ENCODE measurements at places on chromosomes 5 and 9. TPM values are rescaled to one million over a fixed set of nuclear protein-coding genes. Genes with fewer than 3 reads are reported as not detected.

The IFNA2 gene
- not detected for total RNA-seq

The ANKRD18A gene
- total RNA-seq, result not detected

The CDX1 gene
- 0.33 TPM for total RNA-seq

The PROB1 gene
- total RNA-seq, result 0.77 TPM

The SLC6A7 gene
- total RNA-seq, result not detected

The CCNO gene
- total RNA-seq, result not detected

All from fibroblast of lung (primary cell).